ENCODE measurements at places on chromosomes 1 and 21. TPM values are rescaled to one million over a fixed set of nuclear protein-coding genes. Genes with fewer than 3 reads are reported as not detected.

DNA sequence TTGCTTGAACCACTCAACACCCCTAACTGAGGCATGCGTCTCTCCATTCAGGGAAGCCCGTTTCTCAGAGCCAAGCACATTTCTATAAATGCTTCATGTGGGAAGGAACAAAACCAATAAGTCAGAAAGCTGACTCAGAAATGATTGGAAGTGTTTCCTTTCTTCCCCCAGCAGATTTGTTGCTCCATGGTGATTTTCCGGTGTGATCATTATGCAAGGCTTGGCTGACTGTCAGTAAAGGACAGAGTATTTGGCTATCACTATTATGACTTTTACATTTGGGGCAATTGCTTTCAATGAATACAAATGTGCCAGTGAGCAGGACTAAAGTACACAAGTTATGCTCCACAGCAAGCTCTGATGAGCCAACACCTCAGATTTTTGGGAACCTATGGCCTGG is 53.3 kb upstream of the ZC3H11B start:
- DNase-seq = no peak

GRCh38 chr1:218361298-218362065 is 16.3 kb downstream of the TGFB2 start:
- peak; percentile 60 for DNase-seq

- DNase-seq = no peak
Measured at GRCh38 chr1:52264530-52265115, 101.4 kb downstream of the CC2D1B start.

DNA sequence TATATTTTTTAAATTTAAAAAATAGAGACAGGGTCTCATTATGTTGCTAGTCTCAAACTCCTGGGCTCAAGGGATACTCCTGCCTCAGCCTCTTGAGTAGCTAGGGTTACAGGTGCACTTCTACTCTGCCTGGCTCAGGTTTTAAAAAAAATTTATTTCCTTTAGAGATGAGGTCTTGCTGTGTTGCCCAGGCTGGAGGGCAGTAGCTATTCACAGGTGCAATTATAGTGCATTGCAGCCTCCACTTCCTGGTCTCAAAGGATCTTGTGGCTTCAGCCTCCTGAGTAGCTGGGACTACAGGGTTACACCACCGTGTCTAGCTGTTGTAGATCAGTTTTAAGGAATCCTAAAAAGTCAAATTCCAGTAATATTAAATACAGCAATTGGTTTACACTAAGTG is 5.0 kb downstream of the RNF11 start:
- no peak for DNase-seq

DNA sequence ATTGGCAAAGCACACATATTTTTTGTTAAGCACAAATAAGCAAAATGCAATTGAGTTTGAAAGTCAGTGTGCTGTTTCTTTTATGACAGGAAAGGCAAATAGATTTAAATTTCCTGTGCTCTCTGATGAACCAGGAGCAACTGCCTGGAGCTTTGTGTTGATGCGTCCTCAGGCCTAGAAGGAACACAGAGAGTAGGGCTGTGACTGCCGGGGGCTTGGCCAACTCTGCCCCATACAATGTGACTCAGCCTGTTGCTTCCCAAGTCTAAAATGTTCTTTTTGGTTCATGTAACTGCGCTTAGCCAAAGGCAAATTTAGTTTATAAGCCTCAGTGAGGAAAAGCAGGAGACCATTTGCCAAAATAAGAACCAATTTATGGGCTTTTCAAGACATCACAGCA is 37.5 kb downstream of the TOR1AIP2 start:
- DNase-seq = no peak

GRCh38 chr1:50047916-50048694 is 24.4 kb upstream of the AGBL4 start:
- DNase-seq = no peak

GRCh38 chr21:34722684-34723300 is 54.0 kb downstream of the CLIC6 start:
- no peak for DNase-seq

DNA sequence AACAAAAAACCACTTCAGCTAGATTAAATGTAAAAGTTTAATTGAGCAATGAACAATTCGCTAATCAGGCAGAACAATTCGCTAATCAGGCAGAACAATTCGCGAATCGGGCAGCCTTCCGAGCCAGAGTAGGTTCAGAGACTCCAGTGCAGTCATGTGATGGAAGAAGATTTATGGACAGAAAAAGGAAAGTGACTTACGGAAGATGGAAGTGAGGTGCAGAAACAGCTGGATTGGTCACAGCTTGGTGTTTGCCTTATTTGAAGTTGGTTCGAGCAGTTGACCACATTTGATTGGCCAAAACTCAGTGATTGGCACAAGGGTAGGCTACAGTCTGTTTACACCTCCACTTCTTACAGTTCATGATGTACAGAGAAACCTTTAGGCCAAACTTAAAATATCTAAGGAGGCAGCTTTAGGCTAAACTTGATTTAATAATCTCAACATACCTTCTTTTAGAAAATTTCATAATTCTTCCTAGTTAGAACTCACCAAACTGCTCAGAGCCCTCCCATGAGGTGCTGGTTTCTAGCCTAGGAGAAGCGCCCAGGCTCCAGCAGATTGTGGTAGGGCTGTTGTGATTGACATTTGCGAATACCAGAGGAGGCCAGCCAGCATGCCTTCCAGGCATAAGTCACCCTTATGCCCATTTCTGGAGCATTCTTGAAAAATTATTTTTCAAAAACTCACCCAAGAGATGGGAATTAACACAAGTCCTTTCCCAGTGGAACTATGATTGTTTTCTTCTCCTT is 22.8 kb upstream of the KCNC4 start:
- peak; percentile 64 for DNase-seq

GRCh38 chr1:81208441-81208840 is 592.3 kb upstream of the ADGRL2 start:
- DNase-seq = no peak

- no peak for DNase-seq
Measured at GRCh38 chr1:59165353-59165752, 131.5 kb upstream of the FGGY start.

- no peak for DNase-seq
Measured at GRCh38 chr1:4586611-4587160, 67.7 kb upstream of the AJAP1 start.

GRCh38 chr1:44588551-44589210 is 85.6 kb downstream of the TMEM53 start:
- no peak for DNase-seq

GRCh38 chr1:41319106-41319755 is 42.0 kb upstream of the FOXO6 start:
- DNase-seq = no peak

GRCh38 chr1:118122234-118123004 is 62.6 kb downstream of the SPAG17 start:
- DNase-seq = no peak

DNA sequence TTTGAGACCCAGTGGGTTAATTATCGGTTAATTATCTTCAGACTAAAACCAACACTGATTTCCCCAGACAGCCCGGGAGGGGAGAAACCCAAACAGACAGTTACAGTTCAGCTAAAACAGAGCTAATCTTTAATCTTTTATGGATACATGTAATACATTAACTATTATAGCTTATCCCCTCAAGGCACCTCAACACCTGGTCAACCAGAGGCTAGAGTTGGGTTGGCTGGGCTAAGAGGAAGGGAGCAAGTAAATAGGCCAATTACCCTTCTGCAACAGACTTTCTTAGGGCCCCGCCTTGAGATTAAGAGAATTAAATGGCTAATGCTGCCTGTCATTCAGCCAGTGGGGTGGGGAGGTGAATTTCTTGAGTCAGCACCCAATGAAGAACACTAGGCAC is 6.6 kb upstream of the MED18 start:
- DNase-seq = no peak

The ETS2 gene
- total RNA-seq = 8.2 TPM

The OR6K3 gene
- not detected for total RNA-seq

The CHIA gene
- total RNA-seq = not detected

The SLC16A4 gene
- 38.2 TPM for total RNA-seq

The CD1E gene
- not detected for total RNA-seq
